Left colon (tissue), 2 donors: ENCODE measurements at places on chromosomes 6 and 20.
A peak's percentile ranks its signal among the peaks of the same experiment; 100 is the strongest.

DNA sequence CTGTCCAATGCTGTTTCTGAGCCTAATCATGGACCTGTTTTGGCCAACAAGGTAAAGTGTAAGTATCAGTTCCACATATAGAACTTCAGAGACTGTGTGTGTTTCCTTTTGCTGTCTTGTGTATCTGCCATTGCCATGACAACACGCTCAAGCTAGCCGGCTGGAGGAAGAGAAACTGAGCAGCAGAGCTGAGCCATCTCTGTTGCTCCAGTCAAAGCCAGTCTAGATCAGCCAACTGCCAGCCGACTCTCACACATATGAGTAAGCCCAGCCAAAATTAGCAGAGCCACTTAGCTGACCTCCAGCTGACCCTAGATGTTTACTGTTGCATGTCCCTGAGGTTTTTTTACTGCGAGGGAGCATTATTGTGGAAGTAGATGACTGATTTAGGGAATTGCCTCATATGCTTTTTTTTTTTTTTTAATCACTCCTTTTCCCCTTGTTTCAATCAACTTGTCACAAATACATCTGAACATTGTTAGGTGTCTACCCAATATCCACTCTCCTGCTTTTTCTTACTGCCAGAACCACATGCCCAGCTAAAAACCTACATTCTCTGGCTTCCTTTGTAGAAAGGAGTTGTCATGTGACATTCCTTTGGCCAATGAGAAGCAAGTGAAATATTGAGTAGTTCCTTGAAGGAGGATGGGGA is 304.3 kb upstream of the SUPT3H start:
- no peak for DNase-seq

GRCh38 chr6:5786969-5787720 is 219.6 kb downstream of the NRN1 start:
- DNase-seq = no peak

GRCh38 chr6:99711925-99712324 is 105.3 kb downstream of the PRDM13 start:
- no peak for DNase-seq

GRCh38 chr6:35449287-35449881 is 2.8 kb upstream of the FANCE start:
- peak; percentile 31 for DNase-seq

- DNase-seq = no peak
These were observed 71.7 kb upstream of the RIPPLY2 start for GRCh38 chr6:83781506-83781905.

GRCh38 chr6:166745801-166746668 is 119.0 kb upstream of the RPS6KA2 start:
- no peak for DNase-seq

DNA sequence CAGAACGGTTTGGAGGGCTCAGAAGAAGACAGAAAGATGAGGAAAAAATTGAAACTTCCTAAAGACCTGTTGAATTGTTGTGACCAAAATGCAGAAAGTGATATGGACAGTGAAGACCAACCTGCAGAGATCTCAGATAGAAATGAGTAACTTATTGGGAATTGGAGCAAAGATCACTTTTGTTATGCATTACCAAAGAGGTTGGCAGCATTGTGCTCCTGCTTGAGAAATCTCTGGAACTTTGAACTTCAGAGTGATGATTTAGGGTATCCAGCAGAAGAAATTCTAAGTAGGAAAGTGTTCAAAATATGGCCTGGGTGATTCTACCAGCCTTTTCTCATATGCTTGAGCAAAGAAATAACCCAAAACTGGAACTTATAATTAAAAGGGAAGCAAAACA is 136.0 kb downstream of the GJA1 start:
- DNase-seq = no peak

GRCh38 chr6:2547355-2547754 is 203.4 kb downstream of the MYLK4 start:
- no peak for DNase-seq

GRCh38 chr6:21886542-21887151 is 293.1 kb downstream of the SOX4 start:
- no peak for DNase-seq

DNA sequence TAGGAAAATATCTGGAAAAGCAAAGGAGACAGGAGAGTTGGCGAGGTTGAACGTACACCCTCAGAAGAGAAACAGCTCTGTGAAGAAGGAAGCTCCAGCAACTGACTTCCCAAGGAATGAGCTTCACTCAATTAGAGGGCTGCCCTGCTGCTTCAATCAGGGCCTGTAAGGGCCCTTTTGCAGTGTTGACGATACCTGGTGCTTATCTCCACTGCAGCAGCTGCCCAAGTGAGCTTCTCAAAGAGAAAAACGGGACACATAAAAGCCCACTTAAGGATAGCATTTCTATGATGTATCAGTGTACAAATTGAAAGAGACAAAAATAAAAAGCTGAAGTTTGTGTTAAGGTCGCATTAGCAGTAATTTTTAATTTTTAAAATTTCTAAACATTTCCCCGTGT is 16.4 kb downstream of the SEC63 start:
- no peak for DNase-seq

DNA sequence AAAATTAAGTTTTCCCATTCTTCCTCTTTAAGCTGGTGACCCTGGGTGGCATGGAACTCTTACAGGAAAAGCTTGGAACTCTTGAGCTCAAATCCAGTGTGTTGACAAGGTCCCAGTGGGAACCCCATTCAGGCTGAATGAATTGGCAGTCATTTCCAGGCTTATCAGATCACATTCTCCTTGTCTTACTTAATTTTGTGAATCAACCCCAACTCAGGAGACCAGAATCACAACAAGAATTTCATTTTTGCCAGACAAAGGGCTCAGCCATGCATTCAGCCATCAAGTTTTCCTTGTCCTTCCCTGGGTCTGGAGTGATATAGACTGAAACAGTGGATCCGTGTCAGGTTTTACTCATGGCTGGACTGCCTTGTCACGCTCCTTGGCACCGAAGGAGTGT is 92.1 kb upstream of the EEF1E1 start:
- DNase-seq = no peak

- DNase-seq = no peak
These were observed 306.4 kb downstream of the COL12A1 start for GRCh38 chr6:74899416-74899815.

DNA sequence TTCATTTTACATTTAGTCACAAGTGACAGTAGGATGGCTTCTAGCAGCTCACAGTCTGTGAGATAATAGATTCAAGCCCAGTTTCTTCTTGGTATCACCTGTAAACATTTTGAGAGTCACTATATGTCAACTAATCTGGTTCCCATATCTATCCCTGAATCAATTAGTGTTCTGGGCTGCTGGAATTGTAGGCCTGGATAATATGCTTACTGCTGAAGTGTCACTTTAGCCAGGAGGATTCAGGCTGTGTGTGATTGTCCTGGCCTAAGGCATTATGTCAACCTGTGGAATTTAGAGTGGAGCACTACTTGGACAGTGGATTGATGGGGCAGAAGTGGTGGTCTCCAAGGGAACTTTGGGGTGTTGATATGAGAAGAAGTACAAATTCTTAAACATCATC is 1071.8 kb upstream of the CITED2 start:
- no peak for DNase-seq

DNA sequence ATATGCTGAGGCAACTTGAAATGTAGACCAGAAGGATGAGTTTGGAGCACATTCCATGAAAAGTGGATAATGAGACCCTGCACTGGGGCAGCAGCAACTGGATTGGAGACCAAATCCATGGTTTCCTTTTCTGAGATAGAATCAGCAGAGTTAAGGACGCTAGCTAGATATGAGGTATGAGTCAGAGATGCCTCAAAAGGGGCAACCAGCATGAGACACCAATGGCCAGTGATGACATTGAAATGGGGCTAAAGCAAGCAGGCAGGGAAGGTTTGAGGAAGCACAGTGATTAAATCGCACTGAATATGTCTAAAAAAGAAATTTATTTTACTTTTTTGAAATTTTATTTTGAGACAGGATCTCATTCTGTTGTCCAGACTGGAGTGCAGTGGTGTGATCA is 802.4 kb downstream of the TFAP2A start:
- DNase-seq = no peak

- no peak for DNase-seq
These were observed 6.8 kb upstream of the TFAP2D start for GRCh38 chr6:50706575-50706974.

- DNase-seq = no peak
These were observed 29.4 kb downstream of the PRR18 start for GRCh38 chr6:166278579-166279392.

- no peak for DNase-seq
These were observed 428.2 kb downstream of the BMP2 start for GRCh38 chr20:7195704-7196103.

GRCh38 chr20:61414455-61414991 is 162.5 kb downstream of the CDH4 start:
- DNase-seq = no peak

- no peak for DNase-seq
These were observed 502.2 kb upstream of the JARID2 start for GRCh38 chr6:14743474-14744211.

- DNase-seq = no peak
These were observed 221.5 kb upstream of the DEFB112 start for GRCh38 chr6:50271266-50271665.

GRCh38 chr6:49966334-49966733 is 2.4 kb upstream of the DEFB114 start:
- DNase-seq = no peak

DNA sequence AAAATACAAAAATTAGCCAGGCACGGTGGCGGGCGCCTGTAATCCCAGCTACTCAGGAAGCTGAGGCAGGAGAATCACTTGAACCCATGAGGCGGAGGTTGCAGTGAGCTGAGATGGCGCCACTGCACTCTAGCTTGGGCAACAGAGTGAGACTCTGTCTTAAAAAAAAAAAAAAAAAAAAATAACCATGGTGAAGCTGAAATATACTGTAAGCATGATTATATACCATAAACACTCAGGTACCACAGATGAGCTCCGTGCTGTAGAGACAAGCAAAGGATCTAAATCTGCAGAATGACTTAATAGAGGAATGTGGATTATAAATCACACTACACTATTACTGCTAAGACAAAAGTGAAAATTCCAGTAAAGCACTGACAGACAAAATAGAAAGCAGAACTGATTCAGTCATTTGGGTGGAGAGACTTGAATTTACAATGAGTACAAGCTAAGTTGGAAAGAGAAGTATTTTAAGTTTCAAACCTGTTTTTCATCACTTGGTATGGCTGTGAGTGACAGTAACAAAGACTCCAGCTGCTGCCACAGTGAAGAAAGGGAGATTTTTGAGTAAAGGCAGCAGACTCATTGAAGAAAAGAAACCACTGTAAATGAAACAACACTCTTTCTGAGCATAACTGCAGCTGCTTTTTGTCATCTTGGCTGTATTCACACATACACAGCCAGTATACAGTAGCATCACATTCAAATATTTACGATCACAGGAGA is 322.1 kb downstream of the RNGTT start:
- DNase-seq = no peak

DNA sequence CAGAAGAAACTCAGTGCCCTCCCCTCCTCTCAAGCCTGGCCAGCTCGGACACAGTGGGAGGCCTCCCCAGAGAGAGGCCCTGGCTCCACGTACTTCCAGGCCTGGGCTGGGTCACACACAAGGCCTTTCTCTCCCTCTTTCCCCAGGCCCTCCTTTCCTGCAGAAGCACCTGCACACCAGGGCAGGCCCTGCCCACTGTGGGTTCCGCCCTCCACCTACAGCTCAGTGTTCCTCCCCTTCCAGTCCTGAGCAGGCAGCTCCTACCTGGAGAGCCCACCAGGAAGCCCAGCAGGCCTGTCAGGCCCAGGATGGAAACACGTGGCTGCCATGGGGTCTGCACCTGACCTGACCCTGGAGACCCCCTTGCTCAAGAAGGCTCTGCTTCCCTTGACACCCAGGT is 18.9 kb downstream of the HLA-F start:
- no peak for DNase-seq

DNA sequence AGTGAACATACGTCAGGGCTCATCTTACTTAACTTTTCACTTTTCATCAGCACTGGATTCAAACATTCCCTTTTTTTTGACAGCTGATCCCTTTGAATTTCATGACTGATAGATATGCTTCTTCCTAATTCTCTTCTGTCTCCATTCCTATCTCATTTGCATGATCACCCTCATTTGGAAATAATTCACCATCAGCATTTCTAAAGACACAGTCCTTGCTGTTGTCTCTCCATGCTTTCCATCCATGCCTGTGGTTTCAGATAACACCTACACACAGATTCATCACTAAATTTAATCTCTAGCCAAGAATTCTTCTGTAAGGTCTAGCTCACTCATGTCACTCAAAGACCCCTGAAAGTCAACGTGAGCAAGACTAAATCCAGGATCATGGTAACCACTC is 228.4 kb upstream of the BTBD3 start:
- no peak for DNase-seq

- DNase-seq = no peak
These were observed 4.9 kb upstream of the LYRM2 start for GRCh38 chr6:89643406-89643805.

DNA sequence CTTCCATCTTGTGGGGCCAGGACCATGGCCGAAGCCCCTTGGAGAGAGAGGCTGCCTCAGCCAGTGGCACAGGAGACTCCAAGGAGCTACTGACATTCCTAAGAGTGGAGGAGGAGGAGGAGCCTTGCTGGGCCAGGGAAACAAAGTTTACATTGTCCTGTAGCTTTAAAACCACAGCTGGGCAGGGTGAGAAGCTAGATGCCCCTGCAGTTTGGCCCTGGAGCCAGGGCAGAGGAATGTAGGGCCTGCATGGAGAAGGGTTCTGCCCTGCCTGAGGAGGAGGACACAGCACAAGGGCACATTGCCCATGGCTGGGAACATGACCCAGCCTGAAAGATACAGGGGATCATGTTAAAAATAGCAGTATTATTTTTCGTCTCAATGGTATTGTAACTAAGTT is 37.4 kb downstream of the PLCG1 start:
- DNase-seq = no peak

- DNase-seq = no peak
These were observed 31.9 kb downstream of the CDKAL1 start for GRCh38 chr6:20566109-20566508.

- DNase-seq = peak; percentile 97
These were observed 35.3 kb upstream of the CDKN1A start for GRCh38 chr6:36642913-36643817.

GRCh38 chr6:35363293-35363750 is 21.0 kb downstream of the PPARD start:
- DNase-seq = no peak

GRCh38 chr6:45643126-45643525 is 265.4 kb upstream of the SUPT3H start:
- no peak for DNase-seq

- no peak for DNase-seq
These were observed 605.7 kb upstream of the GJE1 start for GRCh38 chr6:141526985-141527384.

DNA sequence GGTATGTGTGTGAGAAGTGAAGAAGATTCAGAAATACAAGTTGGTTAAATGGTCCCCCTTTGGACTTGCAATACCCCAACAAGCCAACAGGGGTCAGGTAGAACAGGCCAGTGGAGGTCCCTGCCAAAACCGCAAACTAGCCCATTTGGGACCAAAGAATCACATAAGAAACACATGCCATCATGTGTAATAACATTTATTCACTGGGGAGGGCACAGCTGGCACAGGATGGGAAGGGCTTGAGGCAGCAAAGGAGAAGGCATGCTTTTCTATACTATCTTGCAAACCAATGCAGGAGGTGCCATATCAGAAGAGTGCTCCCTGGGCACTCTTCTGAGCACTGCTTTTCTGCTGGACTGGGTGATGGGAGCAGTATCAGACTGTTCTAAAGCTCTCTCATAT is 116.1 kb upstream of the TRAF3IP2 start:
- peak; percentile 29 for DNase-seq

- no peak for DNase-seq
These were observed 29.7 kb downstream of the AKAP12 start for GRCh38 chr6:151269321-151269995.

GRCh38 chr6:6891125-6891721 is 216.5 kb upstream of the RREB1 start:
- DNase-seq = peak; percentile 75
